Lung microvascular endothelial cell (primary cell): ENCODE measurements at places on chromosomes 6 and 20. TPM values are rescaled to one million over a fixed set of nuclear protein-coding genes. Genes with fewer than 3 reads are reported as not detected.

BNIP5 gene
- not detected in 2 replicates for total RNA-seq

RREB1 gene
- total RNA-seq = 10.2 and 17.5 TPM in 2 replicates

PRDM13 gene
- not detected in 2 replicates for total RNA-seq

MAP7 gene
- total RNA-seq = 0.40 and 0.44 TPM in 2 replicates

SLC13A3 gene
- under 0.01 TPM in 1 of 2 replicates, not detected in the other for total RNA-seq

CRISP1 gene
- total RNA-seq = not detected in 2 replicates

APCDD1L gene
- total RNA-seq = under 0.01 TPM in 1 of 2 replicates, not detected in the other

ISM1 gene
- total RNA-seq = under 0.01 TPM in 1 of 2 replicates, not detected in the other

PPP1R14C gene
- not detected in 2 replicates for total RNA-seq

OPN5 gene
- not detected in 2 replicates for total RNA-seq

PRRT1 gene
- 0.20 TPM in 1 of 2 replicates, not detected in the other for total RNA-seq

NKX2-2 gene
- total RNA-seq = not detected in 2 replicates

DNAH8 gene
- total RNA-seq = under 0.01 TPM in 1 of 2 replicates, not detected in the other

SRMS gene
- not detected in 2 replicates for total RNA-seq

OLIG3 gene
- not detected in 2 replicates for total RNA-seq

LRRN4 gene
- not detected in 2 replicates for total RNA-seq

LZTS3 gene
- 3.1 and 7.7 TPM in 2 replicates for total RNA-seq

C20orf202 gene
- total RNA-seq = not detected in 2 replicates

PLEKHG1 gene
- total RNA-seq = 13.5 and 17.2 TPM in 2 replicates

SPATA2 gene
- 0.65 and 0.99 TPM in 2 replicates for total RNA-seq

TMEM244 gene
- not detected in 2 replicates for total RNA-seq

IFT52 gene
- total RNA-seq = 26.8 and 27.7 TPM in 2 replicates

VGLL2 gene
- not detected in 2 replicates for total RNA-seq

SLC22A16 gene
- not detected in 2 replicates for total RNA-seq

MAN1A1 gene
- total RNA-seq = 39.9 and 269 TPM in 2 replicates

ACOT13 gene
- total RNA-seq = 3.2 and 3.9 TPM in 2 replicates

WFDC12 gene
- not detected in 2 replicates for total RNA-seq

OR12D3 gene
- total RNA-seq = not detected in 2 replicates

RSPO4 gene
- not detected in 2 replicates for total RNA-seq

LHFPL5 gene
- total RNA-seq = not detected in 2 replicates

HLA-DRB1 gene
- 0.40 and 1.5 TPM in 2 replicates for total RNA-seq

DEFB121 gene
- not detected in 2 replicates for total RNA-seq

HSPA12B gene
- 8.7 and 9.9 TPM in 2 replicates for total RNA-seq

MATN4 gene
- total RNA-seq = not detected in 2 replicates

MOG gene
- total RNA-seq = not detected in 2 replicates
